ENCODE measurements at places on chromosomes 12 and 14.

DNA sequence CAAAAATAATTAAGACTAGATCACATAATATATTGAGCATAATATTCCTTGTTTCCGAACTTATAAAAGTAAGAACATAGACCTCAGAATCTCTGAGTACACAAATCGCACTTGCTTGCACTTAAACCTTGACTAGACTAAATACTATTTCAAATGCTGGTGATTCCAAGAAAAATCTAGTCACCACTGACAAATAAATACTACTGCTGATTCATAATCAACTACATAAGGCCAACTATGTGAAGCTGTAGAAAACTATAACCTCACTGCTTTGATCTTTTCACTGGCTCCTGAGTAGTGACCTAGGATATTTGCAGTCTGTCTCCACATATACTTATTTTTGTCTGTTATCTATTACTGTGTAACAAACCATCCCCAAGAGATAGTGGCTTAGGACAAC lies 245.4 kb downstream of the DIO2 start:
- DNase-seq: no peak

GRCh38 chr14:92473261-92473968 lies 40.2 kb upstream of the RIN3 start:
- no peak for DNase-seq

- DNase-seq: peak; percentile 8
Observed at GRCh38 chr14:90518941-90519256, 122.1 kb downstream of the CALM1 start.

GRCh38 chr14:98593361-98593761 lies 678.6 kb downstream of the BCL11B start:
- no peak for DNase-seq

GRCh38 chr14:98404811-98405210 lies 867.2 kb downstream of the BCL11B start:
- no peak for DNase-seq

DNA sequence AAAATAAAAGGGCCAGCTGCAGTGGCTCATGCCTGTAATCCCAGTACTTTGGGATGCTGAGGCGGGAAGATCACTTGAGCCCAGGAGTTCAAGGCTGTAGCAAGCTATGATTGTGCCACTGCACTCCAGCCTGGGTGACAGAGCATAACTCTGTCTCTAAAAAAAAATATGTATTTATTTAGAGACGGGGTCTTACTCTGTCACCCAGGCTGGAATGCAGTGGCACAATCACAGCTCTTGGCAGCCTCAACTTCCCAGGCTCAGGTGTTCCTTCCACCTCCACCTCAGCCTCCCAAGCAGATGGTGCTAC lies 179.3 kb upstream of the ATF7IP start:
- no peak for DNase-seq

DNA sequence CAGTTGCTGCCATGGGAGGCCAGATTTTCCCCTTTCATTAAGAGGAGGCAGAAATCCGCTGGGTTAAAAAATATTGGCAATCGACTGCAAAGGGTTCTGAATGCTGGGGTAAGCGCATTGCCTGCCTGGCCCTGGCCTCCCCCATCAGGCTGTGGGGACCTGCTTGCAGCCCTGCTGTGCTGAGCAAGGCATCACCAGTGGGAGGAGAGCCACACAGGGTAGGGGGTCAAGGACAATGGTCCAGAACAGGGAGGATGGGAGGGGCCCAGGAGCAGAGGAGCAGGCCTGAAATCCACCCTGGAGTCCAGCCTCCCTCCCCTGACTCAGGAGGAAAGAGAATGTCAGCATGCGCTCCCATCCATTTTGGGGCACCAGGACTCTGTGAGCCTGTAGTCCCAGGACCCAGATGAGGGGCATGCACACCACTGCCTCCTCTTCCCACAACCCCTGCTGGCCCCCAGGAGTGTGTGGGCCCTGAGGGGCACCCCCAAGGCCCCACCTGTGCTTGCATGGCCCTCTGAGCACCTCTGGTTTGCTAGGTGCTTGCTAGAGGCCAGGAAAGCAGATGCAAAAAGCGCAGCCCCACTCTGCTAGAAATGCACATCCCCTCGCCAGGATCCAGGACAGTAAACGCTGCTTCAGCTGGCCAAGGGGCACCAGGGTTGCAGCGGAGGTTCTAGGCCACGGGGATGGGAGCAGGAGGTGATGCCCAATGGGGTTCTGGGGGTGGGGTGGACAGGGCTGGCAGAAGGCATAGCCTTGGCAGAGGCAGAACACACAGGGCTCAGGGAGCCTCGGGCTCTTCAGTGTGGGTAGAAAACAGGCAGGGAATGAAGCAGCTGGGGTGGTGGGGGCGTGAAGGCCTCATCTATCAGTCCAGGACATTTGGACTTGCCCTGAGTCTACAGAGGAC lies 14.6 kb downstream of the TESC start:
- DNase-seq: no peak

GRCh38 chr14:49770212-49770817 lies 2.4 kb downstream of the KLHDC2 start:
- no peak for DNase-seq

GRCh38 chr12:44403185-44403584 lies 472.9 kb downstream of the NELL2 start:
- DNase-seq: no peak

DNA sequence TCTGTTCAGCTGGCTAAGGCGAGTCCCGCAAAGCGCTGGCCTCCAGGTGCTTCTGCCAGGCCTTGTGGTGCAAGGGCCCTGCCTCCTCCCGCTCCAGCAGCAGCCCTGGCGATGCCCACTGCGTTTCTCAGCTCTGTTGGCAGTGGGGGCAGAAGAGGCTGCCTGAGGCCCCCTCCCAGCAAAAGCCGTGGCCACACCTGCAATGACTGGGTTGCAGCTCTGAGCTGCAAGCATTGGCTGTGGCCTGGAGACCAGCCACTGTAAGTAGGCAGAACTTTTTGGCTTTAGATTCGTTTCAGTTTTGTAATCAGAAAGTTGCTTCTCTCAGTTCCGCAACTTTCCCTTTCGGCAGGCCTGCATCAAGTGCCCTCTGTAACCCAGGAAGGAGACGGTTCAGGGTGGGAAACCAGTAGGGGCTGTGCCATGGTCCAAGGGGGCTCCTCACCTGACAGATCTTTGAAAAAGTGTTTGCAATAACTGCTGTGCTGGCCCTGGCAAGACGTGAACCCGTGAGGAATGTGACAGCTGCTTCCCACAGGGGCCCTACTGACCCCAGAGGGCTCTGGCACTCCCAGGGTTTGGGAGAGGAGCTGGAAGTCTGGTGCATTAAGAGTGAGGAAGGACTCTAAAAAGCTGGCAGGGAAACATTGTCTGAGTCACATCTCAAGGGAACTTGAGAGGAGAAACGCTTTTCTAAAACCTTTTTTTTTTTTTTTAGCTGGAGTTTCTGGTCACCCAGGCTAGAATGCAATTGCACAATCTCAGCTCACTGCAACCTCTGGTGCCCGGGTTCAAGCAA lies 54.5 kb upstream of the MAX start:
- peak; percentile 64 for DNase-seq

GRCh38 chr12:66269142-66269541 lies 33.2 kb upstream of the HELB start:
- no peak for DNase-seq

- no peak for DNase-seq
Observed at GRCh38 chr14:95490138-95490509, 26.3 kb downstream of the SYNE3 start.

GRCh38 chr14:51236314-51236713 lies 3.7 kb upstream of the TMX1 start:
- no peak for DNase-seq

GRCh38 chr12:12616512-12617310 lies 5.0 kb downstream of the CREBL2 start:
- no peak for DNase-seq

- DNase-seq: peak; percentile 15
Observed at GRCh38 chr12:40502322-40502721, 189.9 kb upstream of the CNTN1 start.

GRCh38 chr14:70096866-70097265 lies 91.9 kb downstream of the SLC8A3 start:
- DNase-seq: no peak

- DNase-seq: no peak
Observed at GRCh38 chr12:124616394-124617221, 49.2 kb upstream of the NCOR2 start.

GRCh38 chr12:13116259-13116658 lies 12.8 kb upstream of the GSG1 start:
- no peak for DNase-seq

DNA sequence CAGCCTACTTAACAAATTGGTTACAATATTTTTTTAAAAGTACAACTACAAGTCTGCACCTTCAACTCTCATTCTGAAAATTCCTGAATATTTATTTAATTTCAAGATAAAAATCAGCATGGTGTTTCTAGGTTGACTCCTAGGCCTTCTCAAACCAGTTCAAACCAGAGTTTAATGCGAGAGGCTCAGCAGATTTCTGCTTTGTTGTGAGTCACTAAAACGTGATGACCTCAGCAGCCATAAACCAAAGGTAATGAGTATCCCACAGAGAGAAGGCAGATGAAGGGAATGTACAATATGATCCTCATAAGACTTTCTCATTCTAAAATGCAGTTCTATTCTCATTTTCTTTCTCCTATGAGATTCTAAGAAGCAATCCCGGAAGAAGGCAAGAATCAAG lies 1.5 kb downstream of the PRDM4 start:
- DNase-seq: peak; percentile 74

DNA sequence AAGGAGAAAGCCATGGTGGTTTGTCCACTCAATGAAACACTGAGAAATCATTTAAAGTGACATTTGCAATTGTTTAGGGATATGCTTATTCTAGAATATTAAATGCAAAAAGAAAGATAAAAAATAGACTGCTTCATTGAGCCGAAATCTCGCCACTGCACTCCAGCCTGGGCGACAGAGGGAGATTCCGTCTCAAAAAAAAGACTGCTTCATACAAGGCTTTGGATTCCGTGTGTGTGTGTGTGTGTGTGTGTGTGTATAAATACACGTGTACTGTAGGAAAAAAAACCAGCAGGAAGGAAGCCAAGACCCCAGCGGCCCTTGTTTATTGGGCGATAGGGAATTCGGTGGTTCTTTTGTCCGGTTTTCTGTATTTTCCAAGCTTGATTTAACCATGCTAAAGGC lies 3.2 kb upstream of the ZNF839 start:
- DNase-seq: peak; percentile 11

DNA sequence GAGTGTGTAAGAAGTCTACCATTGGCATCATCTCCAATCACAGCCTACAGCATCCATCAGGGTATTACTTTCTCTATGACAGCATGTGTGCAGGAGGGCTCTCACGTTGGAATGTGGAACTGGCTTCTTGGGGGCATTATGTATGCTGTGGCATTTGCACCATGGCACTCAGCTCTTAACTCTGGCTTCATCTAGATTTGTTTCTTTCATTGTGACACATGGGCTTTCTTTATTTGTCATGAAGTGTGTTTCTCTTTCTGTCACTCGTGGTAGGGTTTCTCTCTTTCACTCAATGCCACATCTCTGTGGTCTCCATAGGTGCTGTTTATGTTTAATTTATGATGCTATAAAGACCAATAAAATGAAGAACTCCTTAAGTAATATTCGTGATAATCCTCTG lies 191.2 kb upstream of the GARIN2 start:
- DNase-seq: no peak
